ENCODE measurements at places on chromosomes 6 and 20.

GRCh38 chr20:32115211-32115767 lies 5.8 kb downstream of the TM9SF4 start:
- no peak for DNase-seq

DNA sequence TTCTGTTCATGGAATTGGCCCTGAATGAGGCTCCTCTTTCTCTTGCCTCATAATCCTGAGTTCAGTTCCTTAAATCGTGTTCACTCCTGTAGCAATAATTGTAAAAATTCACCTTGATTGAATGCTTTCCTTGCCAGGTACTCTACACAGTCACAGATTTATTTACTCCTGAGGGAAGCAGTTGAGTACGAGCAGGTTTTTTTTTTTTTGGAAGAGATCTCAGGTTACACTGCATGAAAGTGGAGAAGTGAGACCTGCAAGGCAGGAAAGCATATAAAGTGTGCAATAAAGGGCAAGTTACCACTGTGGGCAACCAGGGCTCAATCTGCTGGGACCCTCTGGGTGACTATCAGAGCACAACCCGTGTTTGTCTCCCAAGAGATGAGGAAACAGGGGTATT lies 93.0 kb upstream of the DOK5 start:
- no peak for DNase-seq

DNA sequence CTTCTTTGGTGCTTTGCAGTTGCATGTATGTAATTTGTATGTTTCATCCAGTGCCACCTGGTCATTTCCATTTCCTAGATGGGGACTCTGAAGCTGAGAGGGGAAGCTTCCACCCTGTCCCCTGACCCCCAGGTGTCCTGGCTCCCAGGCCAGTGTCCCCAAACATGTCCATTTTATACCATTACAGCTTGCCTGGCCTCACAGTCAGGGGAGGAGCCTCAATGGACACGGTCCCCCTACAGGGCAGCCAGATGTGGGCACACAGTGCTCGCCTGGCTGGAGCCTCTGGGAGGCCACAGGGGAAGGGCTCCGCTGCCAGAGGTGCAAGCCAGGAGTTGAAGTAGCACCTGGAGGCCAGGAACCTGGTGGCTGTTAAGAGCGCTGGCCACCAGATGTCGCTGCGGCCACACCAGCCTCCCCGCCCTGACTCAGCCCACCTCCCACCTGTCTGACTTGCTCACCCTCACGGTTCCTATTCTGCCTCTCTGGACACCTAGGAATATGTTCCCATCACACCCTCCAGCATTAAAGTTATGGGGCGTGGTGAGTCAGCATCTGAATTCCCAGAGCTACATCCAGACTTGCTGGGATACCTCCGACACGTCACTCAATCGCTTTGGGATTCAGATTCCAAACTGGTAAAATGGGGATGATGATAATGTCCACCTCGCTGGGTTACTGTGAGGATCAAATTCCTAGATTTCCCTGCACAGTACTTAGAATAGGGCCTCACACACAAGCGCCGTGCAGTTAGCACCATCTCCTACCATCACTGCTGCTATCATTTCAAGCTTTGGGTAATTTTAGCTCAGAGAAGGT lies 107.4 kb downstream of the SULF2 start:
- DNase-seq, result peak; percentile 43

DNA sequence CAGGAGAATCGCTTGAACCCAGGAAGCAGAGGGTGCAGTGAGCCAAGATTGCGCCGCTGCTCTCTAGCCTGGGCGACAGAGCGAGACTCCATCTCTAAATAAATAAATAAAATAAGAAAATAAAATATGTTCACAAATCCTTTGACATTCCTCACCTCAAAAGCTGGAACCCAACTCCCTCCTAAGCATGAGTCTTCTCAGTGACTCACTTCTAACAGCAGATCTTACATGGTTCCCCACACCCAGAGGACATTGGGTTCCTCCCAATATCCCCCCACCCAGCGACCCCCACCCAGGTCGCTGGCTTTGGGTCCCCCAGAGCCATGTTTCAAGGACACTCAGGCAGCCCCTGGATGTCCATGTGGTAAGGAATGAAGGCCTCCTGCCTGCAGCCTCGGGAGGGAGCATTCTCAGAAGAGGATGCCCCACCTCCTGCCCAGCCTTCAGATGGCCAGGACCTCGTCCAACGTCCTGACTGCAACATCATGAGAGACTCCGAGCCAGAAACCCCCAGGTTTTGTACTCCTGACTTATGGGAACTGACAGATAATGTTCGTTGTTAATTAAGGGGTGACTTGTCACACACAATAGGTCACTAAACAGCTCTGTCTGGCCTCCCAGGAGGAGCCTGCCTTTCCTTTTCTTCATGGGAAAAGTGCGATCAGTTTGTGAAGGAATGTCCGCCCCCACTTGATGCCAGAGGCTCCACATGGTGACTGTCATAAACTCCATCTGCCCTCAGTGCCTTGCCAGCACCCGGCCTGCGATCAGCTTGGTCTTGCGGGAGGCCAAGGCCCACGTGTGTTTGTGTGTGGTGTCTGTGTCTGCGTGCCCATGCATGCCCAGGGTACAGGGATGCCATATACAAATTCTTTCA lies 10.1 kb upstream of the GMEB2 start:
- no peak for DNase-seq

- no peak for DNase-seq
Observed at GRCh38 chr6:45712786-45713185, 302.9 kb downstream of the CLIC5 start.

DNA sequence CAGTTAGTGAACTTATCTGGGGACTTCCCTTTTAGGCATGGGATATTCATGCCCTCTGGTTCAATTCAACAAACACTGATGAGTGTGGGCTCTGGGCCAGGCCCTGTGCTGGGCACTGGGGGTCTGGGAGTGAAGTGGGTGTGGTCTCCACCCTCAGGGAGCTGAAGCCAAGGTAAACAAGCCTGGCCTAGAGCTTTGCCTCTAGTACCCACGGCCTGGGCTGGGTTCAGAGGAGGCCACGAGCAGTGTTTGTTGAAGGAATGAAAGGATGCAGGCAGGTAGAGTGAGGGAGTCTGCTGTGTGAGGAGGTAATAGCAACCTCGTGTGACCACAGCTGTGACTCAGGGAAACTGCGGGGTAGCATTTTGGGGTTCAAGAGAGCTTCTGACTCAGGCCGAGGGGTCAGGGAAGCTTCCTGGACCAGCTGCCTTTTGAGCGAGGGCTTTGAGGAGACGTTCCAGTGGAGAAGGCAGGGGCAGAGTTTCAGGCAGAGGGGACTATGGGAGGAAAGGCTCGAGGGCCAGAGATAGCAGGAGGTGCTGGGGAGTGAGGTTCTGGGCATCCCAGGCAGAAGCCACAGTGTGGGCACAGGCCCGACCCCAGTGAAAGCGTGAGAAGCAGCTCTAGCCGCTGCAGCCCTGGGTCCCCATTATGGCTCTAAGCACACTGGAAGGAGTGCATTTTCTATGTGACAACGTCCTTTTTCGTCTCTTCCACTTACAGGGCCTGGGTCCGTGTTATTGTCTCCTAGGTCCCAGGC lies 5.6 kb downstream of the MYLK2 start:
- DNase-seq, result no peak

- DNase-seq, result no peak
Observed at GRCh38 chr6:148134592-148134991, 208.0 kb upstream of the SASH1 start.

DNA sequence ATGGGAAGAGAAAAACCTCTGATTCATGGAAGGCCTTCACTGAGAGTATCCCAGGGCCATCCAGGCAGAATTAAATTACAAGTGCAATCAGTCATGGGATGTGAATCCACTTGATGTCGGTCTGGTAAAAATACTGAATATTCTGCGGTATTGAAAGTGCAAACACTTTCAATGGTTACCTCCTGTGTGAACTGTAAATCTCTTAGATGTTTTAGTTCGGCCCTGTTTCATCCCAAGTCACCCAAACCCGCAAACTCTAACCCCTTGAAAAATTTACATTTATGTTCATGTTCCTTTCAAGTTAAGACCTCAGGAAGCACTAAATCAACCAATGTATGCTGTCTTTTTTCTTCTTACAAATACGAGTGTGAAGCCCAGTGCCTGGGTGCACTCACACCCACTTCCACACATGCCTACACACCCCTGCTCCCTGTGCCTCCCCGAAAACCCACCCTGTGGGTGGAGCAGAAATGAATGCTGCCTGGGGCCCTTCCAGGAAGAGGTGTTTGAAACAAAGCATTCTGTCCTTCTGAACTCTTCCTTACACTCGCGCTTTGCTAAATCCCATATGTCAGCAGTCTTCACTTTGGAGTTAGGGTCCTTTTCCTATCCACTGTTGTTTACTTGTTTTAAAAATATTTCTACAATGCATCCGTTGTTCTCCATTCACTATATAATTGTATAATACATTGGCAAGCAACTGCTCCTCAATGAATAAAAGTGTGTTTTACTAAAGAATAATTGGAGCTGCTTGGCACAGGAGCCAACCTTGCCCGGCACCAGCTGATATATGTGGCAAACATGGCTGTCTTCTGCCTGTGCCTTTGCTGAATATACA lies 62.7 kb downstream of the FYN start:
- DNase-seq, result no peak

- no peak for DNase-seq
Observed at GRCh38 chr6:107342144-107342543, 117.2 kb downstream of the PDSS2 start.

- no peak for DNase-seq
Observed at GRCh38 chr6:140571145-140571544, 1196.7 kb upstream of the CITED2 start.

DNA sequence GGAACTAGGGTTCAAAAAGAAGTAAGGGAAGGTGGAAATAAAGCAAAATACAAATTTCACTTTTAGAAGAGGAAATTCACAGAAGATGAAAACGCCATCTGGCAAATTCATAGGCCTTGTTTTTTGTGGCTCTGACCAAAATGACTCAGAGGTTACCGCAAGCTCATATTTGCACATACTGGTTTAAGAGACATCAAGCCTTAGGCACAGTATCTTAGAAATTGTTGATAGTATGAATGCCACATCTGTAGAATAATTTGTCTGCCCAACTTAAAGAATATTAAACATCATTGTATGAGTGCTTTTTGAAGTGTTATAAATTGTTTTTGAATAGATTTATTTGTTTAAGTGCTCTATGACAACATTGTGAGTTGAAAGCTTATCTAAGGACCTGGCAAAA lies 10.6 kb downstream of the TAAR1 start:
- DNase-seq, result no peak

DNA sequence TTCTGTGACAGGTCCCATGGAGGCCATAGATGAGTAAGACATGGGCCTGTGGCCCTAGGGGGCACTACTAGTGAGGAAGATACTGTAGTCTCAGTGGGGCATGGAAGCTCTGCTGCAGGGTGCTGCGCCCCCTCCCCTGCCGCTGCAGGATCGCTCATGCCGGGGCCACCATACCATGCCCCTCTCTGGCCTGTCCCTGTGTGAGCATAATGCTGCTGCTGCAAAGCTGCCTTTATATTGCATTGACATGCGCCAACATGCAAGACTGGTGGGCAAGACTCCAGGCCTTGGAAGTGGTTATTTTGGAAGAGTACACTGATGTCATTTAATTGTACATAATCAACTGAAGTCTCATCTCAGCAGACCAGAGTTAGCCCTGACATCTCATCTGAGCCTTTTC lies 60.0 kb downstream of the TOX2 start:
- DNase-seq, result no peak

DNA sequence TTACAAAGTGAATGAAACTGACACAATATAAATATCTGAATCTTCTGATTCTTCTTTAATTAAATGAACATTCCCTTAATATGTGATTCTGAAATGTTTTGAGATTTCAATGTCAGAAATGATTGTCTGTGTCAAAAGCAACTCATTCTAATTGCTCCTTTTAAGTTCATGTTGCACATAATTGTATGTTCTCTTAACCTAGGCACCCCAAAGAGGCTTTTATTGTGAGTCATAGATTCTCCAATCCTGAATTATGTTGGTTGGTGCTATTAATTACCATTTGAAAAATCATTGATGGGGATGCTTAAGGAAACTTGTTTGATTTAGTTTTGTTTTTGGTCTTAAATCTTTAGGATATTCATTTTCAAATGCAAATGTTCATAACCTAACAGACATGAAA lies 829.7 kb upstream of the CITED2 start:
- no peak for DNase-seq

GRCh38 chr20:33673410-33674293 lies 576 bp downstream of the NECAB3 start:
- no peak for DNase-seq

DNA sequence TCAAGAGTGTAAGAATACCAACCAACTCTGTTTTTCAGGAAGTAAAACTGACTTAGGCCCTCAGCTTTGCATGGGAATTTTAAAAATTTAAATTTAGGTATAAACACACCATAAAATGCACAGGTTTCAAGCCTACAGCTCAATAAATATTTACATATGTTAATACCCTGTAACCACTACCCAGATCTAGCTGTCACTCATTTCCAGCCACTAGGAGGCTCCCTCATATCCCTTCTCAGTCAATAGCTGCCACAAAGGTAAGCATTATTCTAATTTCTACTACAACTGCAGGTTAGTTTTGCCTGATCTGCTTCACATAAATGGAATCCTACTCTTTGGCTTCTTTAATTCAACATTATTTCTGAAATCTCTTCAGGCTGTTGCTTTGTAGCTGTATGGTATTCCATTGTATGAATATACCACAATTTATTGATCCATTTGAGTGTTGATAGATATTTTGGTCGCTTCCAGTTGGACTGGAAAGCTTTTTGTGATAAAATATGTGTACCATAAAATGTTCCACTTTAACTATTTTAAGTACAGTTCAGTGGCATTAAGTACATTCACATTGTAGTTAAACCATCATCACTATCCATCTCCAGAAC lies 32.5 kb upstream of the MEI4 start:
- no peak for DNase-seq

GRCh38 chr20:10002866-10003265 lies 31.9 kb upstream of the ANKEF1 start:
- no peak for DNase-seq

- no peak for DNase-seq
Observed at GRCh38 chr6:79813143-79813850, 134.1 kb downstream of the ELOVL4 start.

GRCh38 chr6:56531839-56532595 lies 110.7 kb downstream of the DST start:
- DNase-seq, result no peak

DNA sequence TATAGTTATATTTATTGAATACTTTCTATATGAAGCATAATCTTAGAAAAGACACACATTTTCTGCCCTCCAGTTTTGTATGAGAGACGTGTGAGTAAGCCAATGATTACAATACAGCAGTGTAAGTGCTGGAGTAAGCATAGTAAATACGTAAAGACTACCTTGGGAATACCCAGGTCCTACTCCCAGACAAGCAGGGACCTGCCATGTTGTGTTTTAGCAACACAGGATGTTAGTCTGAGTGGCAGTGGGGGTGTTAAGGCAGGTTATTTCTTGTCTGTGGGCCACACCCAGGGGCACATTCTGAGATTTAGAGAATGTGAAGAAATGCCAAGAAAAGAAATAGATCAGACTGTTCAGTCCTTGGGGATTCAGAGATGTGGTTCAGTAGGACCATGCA lies 34.3 kb upstream of the RNF144B start:
- no peak for DNase-seq

GRCh38 chr20:14951105-14951504 lies 613.7 kb upstream of the FLRT3 start:
- DNase-seq, result no peak

- no peak for DNase-seq
Observed at GRCh38 chr6:68368845-68369244, 266.2 kb upstream of the ADGRB3 start.

- DNase-seq, result no peak
Observed at GRCh38 chr6:20427856-20428255, 26.2 kb downstream of the E2F3 start.

GRCh38 chr6:41602864-41603608 lies 35.2 kb upstream of the MDFI start:
- DNase-seq, result peak; percentile 58

- no peak for DNase-seq
Observed at GRCh38 chr6:111002350-111002749, 20.5 kb downstream of the RPF2 start.
